ENCODE measurements at places on chromosomes 13 and 19. TPM values are rescaled to one million over a fixed set of nuclear protein-coding genes. Genes with fewer than 3 reads are reported as not detected.

IL11 gene
- total RNA-seq = not detected

DNA sequence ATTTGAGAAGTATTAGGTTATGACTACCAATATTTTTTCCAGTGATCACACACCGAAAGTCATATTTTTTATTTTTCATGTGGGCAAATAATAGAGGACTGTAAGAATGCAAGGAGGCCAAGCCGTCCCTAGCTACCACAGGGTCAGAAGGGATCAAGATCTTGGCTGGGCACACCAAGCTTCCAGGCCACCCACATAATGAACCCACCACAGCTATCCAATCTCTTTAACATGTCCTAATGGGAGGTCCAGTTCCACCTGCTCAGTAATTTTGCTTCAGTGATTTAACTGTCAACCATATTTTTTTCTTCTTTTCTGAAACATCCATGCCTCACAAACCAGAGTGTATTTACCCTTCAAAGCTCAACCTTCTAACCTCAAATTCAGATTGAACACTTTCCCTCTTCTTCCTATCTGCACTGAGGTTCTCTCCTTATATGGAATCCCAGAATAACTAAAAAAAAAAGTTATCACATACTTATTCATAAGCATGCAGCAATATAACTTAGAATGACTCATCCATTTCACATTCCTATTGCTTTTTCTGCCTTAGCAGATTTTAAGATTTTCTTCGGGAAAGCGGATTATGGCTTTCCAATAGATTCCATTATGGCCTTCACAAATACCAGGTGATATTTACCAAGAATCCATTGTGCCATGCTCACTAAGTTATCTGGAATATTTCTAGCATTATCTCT, 12.2 kb downstream of the ARGLU1 start:
- DNase-seq = no peak

DNA sequence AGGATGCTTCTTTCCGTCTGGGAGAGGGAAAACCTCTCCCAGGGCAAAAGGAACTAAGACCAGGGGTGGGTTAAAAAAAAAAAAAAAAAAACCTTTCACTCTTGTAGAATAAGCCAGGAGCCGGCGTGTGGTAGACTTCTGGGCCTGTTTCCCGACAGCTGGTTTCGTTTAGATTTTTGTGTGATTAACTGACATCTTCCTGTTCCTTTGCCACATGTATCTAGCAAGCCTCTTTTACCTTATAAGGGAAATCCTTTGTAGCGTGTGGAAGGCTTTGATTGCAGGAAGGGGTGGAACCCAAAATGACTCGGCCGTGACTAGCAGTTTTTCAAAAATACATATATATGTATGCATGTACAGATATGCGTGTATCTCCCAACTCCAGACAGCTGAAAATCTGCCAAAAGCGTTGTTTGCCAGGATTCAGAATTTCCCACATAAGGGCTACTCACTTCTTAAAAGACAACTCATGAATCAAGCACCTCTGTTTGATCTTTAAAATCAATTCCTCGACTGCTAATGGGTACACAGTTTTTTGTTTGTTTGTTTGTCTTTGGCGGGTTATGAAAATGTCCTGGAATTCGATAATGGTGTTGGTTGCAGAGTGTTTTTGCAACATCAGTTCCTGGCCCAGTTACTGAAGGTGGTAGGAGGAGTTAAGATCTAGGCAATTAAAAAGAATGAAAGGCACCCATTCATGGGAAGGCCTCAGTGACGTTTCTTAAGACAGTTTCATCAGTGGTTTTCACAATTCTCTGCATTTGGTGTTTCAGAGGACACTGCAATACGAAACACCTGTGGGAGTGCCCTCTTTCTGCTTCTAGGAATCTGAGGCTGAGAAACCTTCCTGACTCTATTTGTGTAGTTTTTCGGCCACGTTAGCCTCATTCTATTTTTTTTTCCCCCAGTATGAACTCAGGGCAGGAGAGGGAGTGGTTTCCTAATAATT, 2.7 kb downstream of the TPM4 start:
- peak; percentile 76 for DNase-seq

DNA sequence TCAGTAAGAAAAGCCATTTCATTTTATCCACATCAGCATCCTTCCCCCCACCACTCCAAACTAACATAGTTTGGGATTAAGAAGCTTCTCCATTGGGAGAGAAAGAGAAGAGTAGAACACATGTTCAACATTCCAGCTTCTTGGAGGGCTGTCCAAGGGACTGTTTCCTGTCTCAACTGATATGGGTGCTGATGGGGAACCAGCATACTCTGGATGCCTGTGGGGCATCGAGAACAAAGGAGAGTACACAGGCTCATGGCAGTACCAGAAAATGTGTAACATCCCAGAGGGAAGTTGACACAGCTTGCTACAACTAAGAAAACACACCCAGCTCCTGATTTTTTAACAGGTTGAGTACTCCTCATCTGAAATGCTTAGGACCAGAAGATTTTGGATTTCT, 24.7 kb downstream of the SUCLA2 start:
- DNase-seq = no peak

GRCh38 chr13:102128216-102128810, 273.5 kb downstream of the FGF14 start:
- DNase-seq = no peak

NTF4 gene
- total RNA-seq = 0.48 TPM

GRCh38 chr13:30870049-30870884, 35.8 kb upstream of the MEDAG start:
- DNase-seq = peak; percentile 83

NAPSA gene
- total RNA-seq = 0.40 TPM

GRCh38 chr13:22596171-22596863, 584.5 kb upstream of the SGCG start:
- no peak for DNase-seq

All from Right ventricle myocardium superior (tissue), 1 donor.